ENCODE measurements at places on chromosomes 3 and 15.

DNA sequence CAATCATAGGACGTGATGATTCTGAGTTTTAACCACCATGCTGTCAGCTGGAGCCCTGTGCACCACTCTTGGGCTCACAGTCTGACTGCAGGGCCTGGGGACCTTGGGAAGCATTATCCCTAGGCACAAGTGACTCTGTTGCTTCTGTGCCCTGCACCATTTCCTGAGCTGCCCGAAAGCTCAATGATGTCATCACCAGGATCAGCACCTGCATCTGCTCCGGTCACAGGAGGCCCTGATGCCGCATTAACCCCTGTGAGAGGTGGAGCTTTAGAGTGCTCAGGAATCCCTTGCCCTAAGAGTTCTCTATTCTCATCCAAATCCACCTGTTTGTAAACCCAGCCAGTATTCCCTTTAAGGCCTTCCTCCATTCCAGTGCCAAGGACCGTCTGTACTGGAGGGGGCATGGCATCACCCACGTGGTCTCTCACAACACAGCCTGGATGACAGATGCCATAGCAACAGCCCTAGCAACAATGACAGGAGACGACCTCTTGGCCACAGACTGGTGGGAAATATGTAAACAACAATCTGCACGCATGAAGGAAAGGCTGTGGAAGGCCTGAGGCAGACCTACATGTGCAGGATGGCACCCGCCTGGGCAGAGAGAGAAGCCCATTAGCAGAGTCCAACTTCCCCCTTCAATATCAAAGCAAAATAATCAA is 37.9 kb downstream of the NTRK3 start:
- DNase-seq = no peak

DNA sequence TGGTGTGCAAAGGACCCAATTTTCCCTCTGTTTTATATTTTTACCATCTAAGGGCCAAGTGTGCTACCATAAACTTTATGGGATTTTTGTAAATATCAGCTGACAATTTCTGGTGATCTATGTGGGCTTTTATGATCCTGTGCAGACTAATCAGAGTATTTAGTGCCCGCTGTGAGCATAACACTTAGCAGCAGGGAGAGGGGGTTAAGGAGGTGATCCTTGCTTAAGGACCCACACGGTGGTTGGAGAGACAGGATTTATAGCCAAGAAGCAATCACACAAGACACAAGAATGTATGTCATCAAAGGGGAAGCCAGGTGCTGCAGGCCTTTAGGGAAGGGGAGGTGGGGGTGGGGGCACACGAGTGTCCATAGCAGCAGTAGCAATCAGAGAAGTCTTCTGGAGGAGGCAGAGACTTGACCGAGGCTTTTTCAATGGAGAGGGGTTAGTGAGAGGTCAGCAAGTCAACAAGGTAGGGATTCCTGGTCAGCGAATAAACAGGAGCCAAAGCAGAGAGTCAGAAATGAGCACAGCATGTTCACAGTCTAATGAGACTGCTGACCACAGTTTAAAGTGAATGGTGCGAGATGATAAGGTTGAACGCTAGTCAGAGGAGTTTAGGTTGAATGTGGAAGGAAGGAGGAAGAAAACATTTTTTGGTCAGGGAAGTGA is 4.5 kb upstream of the CACNA1D start:
- DNase-seq = no peak

GRCh38 chr15:66481107-66481856 is 16.3 kb downstream of the SNAPC5 start:
- DNase-seq = no peak

DNA sequence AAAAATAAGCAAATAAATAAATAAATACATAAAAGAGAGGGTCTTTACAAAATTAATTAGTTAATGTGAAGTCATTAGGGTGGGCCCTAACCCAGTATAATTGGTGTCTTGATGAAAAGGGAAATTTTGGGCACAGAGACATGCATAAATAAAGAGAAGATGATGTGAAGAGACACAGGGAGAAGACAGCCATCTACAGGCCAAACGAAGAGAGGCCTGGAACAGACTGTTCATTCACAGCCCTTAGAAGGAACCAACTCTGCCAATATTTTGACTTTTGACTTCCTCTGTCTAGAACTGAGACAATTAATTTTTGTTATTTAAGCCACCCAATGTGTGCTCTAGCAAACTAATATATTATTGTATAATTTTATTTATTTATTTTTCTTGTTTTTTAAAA is 29.6 kb upstream of the SELENOK start:
- no peak for DNase-seq

GRCh38 chr3:105793040-105793439 is 75.8 kb downstream of the CBLB start:
- DNase-seq = no peak

- no peak for DNase-seq
Measured at GRCh38 chr3:48413611-48414010, 16.3 kb downstream of the PLXNB1 start.
